Thymus (tissue), 14 donors: ENCODE measurements at places on chromosomes 1 and 21. TPM values are rescaled to one million over a fixed set of nuclear protein-coding genes. Genes with fewer than 3 reads are reported as not detected.

DNA sequence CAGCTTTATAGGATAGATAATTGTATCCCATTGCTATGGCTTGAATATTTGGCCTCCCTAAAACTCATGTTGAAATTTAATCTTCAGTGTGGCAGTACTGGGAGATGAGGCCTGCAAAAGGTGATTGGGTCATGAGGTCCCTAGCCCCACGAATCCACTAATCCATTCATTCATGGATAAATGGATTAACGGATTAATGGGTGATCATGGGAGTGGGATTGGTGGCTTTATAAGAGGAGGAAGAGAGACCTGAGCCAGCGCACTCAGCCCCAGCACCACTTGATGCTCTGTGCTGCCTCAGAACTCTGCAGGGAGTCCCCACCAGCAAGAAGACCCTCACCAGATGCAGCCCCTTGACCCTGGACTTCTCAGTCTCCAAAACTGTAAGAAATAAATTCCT lies 32.0 kb downstream of the S100A6 start:
- H3K4me3 ChIP-seq, result no peak overlapping the region
- no peak overlapping the region for H3K27ac ChIP-seq
- no peak for DNase-seq
- no peaks in the 10 kb centered on the region for H3K36me3 ChIP-seq
- no peaks in the 10 kb centered on the region for H3K27me3 ChIP-seq
- H3K4me1 ChIP-seq, result no peaks in the 10 kb centered on the region

- peak; percentile 72 for DNase-seq
- peak overlapping the region; percentile 99 for H3K27ac ChIP-seq
- H3K4me1 ChIP-seq, result peaks cover 24% of the 10 kb centered on the region
- H3K4me3 ChIP-seq, result peak overlapping the region; percentile 55
Measured at GRCh38 chr1:150560576-150561253, 11.5 kb downstream of the ADAMTSL4 start.

- no peaks in the 10 kb centered on the region for H3K27me3 ChIP-seq
- peaks cover 54% of the 10 kb centered on the region for H3K4me1 ChIP-seq
- no peak overlapping the region for H3K4me3 ChIP-seq
Measured at GRCh38 chr1:154944401-154945159, 8.1 kb upstream of the PMVK start.

DNA sequence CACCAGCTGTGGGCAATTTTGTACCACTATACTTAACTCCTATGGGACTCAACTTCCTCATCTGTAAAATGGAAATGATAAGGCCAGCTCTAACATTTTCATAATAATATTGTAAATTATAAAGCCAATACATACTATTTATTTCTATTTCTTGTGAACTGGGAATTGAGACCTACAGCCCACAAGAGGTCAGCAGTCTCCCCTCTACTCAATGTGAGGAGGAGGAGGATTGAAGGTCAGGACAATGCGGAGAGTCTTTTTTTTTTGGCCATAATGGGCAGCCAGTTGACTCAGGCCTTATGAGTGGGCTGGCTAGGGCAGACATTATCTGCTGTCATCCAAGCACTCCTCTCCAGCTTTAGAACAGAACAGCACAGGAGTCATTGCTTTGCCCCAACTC lies 90.5 kb downstream of the NUF2 start:
- no peak overlapping the region for H3K27ac ChIP-seq
- H3K36me3 ChIP-seq, result no peaks in the 10 kb centered on the region
- no peaks in the 10 kb centered on the region for H3K27me3 ChIP-seq

Gene PIK3CD
- total RNA-seq, result 15.1 TPM
